NB4 (cell line): ENCODE measurements at places on chromosomes 4 and X.

GRCh38 chr4:183984566-183984965 lies 79.5 kb downstream of the STOX2 start:
- no peak for DNase-seq

DNA sequence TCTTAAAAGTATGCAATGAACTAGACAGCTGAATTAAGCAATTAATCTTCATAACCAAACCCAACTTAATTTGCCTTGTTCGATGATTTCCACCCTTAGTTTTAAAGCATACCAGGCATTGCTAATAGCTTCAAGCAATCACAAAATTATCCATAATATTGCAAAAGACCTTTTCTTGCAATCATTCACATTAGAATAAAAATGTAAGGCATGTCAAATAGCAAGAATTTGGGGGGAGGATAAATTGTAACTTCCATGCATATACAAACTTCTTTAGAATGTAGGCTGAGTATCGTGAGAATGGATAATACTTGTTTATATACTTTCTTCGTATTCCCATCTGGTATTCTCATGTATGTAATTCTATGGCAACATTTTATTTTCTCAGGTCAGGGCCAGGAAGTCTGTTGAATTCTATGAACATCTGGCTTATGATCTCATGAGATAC lies 28.7 kb upstream of the BMP2K start:
- DNase-seq: no peak

GRCh38 chrX:106670631-106671030 lies 55.9 kb upstream of the RNF128 start:
- no peak for DNase-seq

- no peak for DNase-seq
These were observed 180.4 kb upstream of the FAT1 start for GRCh38 chr4:186904101-186904500.

DNA sequence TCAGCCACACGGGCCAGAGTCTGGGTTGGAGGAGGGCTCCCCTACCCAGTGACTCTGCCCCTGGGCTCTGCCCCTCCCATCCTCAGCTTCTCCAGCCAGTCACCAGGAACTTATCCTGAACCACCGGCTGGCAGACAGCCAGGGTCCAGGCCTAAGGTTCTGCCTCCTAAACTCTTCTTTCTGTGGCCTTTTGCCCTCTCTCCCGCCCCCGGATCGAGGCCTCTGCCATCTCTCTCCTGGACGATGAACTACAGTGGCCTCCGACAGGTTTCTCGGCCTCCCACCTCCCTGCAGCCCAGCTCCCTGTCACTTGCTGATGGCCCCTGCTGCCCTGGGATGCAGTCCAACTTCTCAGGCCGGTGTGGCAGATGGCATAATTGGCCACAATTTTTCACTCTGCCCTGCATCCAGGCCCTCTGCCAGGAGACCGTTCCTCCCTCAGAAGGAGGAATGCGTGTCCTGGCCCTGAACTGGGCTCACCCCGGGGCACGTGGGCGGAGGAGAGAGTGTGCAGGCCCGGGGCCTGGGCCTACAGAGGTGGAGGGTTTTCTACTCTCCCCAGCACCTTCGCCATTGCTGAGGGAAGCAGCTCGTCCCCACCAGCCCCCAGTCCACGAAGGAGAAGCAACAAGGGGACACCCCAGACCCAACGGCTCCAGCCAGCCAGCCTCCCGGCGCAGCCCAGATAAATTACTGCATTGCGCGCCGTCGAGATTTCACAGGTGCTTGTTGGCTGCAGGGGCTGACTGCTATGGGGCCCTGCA lies 81.9 kb upstream of the LRPAP1 start:
- no peak for DNase-seq

- no peak for DNase-seq
These were observed 32.1 kb upstream of the PAQR3 start for GRCh38 chr4:78971326-78971725.

GRCh38 chr4:16205298-16206164 lies 20.7 kb downstream of the TAPT1 start:
- DNase-seq: peak; percentile 60

GRCh38 chr4:105135785-105136184 lies 10.9 kb upstream of the TET2 start:
- peak; percentile 30 for DNase-seq

DNA sequence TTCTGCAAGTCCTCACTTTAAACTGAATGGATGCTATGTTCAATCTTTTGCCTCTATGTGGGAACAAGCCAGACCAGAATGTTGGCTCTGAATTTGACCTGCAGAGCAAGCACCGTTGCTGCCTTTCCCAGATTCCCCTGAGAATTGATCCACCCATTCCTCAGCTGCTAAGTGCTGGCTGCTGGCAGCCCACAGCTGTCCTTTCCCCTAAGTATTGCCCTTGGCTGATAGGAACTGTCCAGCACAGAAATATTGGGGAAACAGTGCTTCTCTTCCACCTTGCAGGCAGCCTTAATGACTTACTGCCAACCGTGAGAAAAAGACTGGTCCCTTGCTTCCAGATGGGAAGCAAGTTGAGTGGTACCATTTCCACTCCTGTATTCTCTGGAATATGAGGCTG lies 475.9 kb downstream of the PDHA2 start:
- peak; percentile 1 for DNase-seq

- no peak for DNase-seq
These were observed 7.9 kb downstream of the LIAS start for GRCh38 chr4:39466747-39467146.

DNA sequence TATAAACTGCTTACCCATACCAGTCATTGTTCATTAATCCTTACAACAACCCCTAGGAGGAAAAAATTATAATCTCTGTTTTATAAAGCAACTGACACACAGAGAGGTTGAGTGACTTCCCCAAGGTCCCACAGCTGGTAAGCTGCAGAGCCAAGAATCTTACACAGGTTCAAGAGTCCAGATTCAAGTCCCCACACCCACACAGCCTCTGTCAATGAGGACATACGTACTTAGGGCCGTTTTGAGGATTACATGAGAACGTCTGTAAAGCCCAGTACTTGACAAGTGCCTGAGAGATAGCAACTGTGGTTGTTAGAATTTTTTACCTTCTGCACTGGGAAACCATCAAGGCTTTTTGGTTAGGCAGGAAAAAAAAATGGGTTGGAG lies 556 bp upstream of the SLC25A43 start:
- no peak for DNase-seq

DNA sequence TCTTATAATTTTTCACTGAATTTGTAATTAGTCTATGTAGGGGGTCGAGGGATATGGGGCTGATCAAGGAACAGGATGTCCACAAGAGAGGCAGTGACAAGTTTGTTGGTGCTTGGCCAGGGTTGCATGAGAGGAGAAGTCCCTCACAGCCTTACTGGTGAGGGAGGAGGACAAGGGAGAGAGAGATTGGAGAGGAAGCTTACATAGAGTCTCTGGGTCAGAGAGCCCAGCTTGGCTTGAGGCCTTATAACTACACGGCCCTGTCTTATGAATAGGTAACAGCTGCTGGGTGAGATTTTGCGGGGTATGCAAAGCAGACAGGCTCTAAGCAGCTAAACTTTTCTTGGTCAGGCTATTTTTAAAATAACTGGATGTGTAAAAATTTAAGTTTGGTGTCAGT lies 37.9 kb upstream of the OTUD4 start:
- DNase-seq: no peak

DNA sequence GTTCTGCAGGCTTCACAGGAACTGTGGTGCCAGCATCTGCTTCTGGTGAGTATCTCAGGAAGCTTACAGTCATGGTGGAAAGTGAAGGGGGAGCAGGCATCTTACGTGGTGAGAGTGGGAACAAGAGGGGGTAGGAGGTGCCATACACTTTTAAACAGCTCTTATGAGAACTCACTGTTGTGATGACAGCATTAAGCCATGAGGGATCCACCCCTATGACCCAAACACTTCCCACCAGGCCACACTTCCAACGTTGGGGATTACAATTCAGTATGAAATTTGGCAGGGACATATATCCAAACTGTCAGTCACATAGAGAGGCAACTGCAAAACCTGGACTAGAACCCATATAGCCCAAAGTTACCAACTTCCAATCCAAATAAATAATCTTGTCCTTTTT lies 43.1 kb upstream of the ZCCHC12 start:
- no peak for DNase-seq

DNA sequence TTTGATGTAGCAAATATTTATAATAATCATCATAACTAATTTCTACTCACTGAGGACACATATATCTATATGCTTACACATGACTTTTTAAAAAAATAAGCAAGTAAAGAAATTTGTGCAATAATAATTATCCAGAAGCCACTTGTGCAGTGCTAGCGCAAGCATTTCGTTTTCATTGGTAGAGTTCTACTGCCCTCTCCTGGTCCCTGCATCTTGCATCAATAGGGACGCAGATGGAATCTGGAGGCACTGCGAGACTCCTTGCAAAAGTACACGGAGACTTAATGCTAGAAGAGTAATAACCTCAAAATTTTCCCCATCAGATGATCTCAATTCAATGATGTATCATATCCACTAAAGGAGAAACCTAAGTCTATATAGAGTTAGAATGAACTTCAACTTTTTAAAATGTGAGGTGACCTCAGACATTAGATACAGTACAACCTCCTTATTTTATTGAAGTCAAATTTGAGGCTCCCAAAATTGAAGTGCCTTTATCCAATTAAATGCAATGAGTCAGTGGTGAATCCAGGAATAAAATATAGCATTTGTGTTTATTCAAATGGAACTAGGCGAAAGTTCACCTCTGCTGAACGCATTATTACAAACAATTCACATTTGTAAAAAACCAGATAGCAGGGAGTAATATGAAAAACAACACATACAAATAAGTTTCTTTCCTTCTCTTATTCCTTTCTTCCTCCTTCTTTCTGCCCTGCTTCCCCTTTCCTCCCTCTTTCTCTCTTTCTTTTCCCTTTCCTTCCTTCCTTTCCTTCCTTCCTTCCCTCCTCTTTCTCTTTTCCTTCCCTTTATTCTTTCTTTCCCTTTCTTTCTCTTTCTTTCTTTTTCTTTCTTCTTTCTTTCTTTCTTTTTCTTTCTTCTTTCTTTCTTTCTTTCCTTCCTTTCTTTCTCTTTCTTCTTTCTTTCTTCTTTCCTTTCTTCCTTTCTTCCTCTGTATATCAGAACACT lies 450.0 kb downstream of the ANKRD50 start:
- DNase-seq: peak; percentile 77

DNA sequence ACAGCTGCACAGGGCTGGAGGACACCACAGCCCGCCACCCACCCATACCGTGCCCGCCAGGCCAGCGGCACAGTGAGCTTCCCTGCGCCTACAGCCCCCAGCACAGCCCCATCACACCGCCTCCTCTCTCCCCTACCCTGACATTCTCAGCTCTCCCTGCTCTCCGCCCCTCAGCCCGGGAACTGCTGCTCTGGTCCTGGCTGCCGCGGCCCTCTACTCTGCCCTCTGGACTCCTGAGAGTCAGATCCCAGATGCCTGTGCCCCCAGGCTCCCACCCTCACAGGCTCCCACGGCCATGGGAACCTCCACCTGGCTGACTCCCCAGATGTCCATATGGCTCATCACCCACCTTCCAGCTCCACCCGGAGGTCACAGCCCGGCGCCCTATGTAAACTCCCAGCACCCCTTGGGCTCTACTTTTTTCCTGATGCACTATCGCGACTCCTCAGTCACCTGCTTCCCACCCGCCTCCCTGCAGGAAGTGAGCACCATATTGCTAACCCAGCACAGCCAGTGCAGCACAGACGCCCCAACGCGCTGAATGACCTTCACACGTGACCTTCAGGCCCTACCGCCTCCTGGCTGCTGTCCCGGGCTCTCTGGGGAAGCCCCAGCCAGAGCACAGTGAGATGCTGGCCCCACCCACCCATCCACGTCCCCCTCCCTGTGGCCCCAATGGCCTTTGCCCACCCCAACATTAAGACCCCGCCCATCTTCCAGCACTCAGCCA lies 23.0 kb downstream of the FAM53A start:
- no peak for DNase-seq

- no peak for DNase-seq
These were observed 82.7 kb downstream of the SORCS2 start for GRCh38 chr4:7275067-7275466.

DNA sequence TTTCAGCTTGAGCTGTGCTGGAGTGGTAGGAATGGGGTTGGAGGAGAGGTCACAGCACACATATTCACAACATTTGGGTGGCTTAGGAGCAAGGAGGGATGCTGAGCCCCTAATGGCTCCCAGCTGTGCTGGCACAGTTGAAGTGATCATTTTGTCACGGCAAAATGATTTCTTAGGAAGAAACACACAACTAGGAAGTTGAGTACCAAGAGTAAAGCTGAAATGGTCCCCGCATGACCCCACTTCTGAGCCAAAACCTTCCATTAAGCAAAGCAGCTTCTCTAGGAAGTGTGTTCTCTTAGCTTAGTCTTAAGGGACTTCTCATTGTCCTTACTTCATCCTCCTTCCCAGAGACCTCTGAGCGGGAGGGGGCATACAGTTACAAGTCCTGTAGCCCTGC lies 12.6 kb downstream of the CAPN6 start:
- no peak for DNase-seq

DNA sequence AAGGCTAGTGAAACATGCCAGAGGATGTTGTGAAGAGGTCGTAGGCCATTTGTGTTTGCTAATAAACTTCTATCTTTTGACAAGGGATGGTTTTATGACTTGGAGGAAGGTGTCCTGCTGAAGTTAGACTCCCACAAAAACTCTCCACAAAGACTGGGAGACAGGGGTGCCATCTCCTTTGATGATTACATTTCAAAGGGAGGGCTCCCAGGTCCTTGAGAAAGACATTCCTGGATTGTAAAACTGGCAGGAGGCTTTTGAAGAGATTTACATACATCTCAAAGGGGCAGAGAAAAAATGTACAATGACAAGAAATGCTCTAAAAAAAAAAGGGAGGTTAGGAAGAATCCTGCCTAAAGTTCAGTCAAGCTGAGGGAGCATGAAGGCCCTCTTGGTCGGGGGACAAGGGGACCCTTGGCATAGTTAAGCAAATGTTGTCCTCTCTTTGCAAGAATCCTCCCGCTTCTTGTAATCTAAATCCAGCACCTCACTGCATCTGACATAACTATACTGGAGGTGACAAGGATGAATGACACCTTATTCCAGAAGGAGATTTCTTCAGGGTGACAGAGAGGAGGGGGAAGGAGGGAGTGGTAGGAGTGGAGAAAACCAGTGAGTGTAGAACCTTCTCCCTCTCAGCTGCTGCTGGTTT lies 41.1 kb upstream of the MGST2 start:
- no peak for DNase-seq

GRCh38 chr4:159292137-159292896 lies 189.4 kb downstream of the RAPGEF2 start:
- no peak for DNase-seq

DNA sequence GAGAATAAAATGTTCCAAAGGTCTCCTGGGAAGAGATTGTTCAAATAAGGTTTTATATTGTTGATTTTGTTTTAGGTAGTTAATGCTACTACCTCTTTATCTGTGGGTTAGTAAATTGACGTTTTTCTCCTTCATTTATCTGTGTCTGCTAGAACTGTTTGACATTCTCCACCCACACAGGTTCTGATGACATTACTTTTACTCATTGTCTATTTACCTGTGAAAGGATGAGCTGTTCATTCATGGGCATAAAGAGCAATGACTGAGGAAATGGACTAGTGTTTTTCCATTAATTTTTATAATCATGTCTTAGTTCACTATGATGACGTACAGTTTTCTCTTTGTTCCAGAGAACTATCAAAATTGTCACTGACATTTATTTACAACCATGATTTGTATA lies 75.6 kb downstream of the CPE start:
- DNase-seq: no peak
